ENCODE measurements at places on chromosomes 2 and 18.

DNA sequence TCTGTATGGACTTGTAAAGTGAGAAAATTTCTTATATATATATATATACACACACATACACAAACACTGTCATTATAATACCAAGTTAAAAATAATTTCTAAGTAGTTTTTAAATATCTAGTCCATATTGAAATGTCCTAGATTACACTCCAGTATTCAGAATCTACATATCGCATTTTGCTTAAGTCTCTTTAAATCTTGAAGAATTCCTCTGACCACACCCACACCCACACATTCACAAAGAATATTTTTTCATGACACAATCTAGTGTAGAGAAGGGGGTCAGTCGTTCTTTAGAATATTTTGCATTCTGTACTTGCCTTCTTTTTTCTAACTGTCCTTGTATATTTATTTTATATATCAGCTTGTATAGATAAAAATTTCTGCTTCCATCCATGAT lies 509.7 kb downstream of the CCDC85A start:
- no peak for DNase-seq

GRCh38 chr18:34632321-34632720 lies 77.8 kb upstream of the DTNA start:
- no peak for DNase-seq

- no peak for DNase-seq
Measured at GRCh38 chr2:42951263-42951938, 159.0 kb upstream of the HAAO start.

DNA sequence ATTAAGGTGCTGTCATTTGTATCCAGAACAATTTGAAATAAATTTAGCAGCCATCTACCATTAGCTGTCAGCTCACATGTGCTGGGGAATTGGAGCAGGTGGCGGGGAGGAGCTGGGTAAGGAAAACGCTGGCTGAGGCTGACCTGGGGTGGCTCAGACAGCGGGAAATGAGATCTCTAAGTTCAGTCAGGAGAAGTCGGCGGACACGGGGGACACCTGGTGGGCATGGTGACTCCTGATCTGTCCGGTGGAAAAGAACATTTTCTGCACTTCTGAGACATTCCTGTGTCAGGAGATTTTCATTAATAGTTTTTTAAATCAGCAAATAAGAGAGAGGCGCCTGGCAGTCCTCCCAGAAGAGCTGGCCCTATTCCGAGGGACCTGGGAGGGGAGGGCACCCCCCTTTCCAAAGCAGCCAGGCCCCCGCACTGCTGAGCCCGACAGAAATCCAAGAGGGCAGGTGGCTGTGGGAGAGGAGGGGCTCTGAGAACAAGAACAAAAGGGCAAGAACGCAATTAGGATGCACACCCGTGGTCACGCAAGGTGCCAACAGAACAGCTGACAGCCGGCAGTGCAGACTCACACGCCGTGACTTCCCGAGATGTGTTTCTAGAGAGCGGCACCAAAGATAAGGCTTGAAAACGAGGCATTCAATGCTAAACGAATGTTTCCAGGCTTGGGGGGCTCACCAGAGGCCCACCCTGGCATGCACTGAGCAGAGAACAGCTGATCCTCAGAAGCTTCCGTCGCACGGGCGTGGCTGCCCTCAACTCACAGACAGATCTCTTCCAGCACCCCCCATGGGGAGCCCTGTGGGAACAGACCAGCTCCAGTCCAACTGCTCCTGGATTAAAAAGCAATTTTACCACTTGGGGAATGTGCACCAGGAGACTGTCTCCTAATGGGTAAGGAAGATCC lies 26.4 kb downstream of the SLC66A2 start:
- DNase-seq = peak; percentile 36

DNA sequence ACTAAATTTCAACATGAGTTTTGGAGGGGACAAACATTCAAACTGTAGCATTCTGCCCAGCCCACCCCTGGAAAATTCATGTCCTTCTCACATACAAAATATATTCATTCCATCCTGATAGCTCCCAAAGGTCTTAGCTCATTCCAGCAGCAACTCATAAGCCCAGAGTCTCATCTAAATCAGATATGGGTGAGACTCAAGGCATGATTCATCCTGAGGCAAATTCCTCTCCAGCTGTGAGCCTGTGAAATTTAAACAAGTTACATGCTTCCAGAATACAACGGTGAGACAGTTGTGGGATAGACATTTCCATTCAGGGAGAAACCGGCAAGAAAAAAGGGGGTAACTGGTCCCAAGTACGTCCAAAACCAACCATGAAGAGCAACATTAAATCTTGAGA lies 43.5 kb upstream of the FAHD2A start:
- no peak for DNase-seq
